Tongue (tissue), 3 donors: ENCODE measurements at places on chromosomes 1 and 21.

- DNase-seq = peak; percentile 42
Measured at GRCh38 chr1:237042892-237043576, 1.1 kb downstream of the RYR2 start.

- DNase-seq = no peak
Measured at GRCh38 chr1:76444773-76445172, 370.2 kb downstream of the ST6GALNAC3 start.

DNA sequence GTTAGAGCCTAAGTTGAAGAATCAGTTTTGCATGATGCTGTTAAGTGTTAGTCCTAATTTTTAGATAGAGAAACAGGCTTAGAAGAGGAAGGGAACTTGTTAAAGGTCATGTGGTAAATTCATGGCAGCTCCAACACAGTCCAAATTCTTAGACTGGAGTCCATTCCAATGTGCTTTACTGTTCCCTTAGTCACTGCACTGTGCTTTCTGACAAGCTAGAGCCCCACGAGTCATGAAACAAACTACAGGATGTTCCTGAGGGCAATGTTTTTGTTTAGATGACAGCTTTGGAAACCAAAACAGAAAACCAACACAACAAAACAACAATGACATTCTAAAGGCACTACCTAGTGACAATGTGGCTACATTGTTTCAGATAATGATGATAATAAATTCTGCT lies 23.1 kb upstream of the RGS4 start:
- no peak for DNase-seq

DNA sequence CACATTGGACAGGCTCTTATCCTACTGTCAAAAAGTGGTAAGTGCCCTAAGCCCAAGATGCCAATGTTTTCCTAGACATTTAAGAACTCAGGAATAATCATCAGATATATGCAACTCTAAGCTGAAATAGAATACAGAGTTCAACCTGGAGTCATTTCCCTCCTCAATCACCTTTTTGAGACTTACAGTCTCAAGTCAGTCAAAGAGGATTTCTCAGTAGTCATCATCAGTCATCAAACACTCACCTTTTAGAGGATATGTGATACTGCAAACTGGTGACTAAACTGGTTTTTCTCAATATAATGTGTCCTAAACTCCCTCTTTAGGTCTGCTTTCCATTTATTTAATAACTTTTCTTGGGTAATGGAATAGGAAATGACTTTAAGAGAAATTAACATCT lies 145.3 kb upstream of the ADAMTS5 start:
- no peak for DNase-seq

- no peak for DNase-seq
Measured at GRCh38 chr1:195019385-195019784, 1588.9 kb downstream of the KCNT2 start.

- DNase-seq = peak; percentile 82
Measured at GRCh38 chr1:147892731-147893214, 9.8 kb upstream of the GJA8 start.

DNA sequence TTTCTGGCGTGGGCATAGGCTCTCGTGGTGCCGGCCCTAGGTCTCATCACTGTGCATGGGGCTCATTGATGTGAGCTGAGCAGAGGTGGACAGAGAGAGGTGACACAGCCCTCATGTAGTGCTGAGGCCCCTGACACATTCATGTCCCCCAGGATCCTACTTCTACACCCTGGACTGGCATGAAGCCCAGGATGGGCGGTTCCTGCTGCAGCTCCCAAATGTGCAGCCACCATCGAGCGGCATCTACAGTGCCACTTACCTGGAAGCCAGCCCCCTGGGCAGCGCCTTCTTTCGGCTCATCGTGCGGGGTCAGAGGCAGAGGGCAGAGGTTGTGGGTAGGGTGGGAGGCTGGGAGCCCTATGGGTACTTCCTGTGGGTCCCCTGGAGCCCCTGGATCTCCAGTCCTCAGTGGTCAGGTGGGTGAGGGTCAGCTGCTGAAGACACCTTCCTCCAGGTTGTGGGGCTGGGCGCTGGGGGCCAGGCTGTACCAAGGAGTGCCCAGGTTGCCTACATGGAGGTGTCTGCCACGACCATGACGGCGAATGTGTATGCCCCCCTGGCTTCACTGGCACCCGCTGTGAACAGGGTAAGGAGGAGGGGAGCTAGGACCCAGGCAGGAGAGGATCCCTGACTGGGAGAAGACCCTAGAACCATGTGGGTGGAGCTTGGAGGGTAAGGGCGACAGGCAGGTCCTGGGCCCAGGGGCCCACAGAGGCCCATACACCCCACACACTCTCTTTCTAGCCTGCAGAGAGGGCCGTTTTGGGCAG lies 6.1 kb downstream of the TIE1 start:
- no peak for DNase-seq

DNA sequence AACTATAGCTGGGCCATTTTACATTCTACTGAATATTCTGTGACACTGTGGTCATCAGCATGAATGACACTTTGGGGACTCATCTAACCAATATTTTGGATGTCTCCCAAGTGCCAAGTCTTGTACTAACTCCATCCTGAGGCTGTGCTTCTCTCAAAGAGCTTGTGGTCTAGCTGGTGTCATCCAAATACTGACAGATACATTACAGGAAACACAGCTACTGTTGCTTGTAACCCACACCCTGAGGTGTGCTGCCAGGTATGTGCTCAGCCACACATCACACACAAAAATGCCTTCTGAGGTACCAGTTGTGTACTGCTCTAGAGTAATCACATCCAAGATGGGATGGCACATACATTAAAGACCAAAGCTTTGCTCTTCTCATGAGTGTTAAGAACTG lies 81.6 kb downstream of the ST6GALNAC5 start:
- no peak for DNase-seq

DNA sequence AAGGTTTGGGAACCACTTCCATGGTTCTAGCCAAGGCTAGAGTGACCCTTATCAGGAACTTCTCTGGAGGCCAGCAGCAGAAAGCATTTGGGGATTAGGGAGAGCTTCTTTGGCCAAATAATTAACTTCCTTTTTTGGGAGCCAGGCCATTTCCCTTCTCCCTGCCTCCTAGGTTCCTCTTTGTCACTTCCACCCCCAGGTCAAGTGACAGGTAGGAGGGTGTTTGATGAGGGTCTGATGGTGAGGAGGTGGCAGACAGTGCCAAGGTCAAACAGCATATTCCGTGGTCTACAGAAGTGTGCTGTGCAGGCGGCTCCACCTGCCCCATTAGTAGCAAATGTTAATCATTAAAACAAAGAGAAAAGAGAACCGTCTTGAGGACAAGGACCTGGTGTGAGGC lies 1.9 kb upstream of the KCNA10 start:
- DNase-seq = no peak

GRCh38 chr1:154855186-154855851 lies 14.8 kb downstream of the KCNN3 start:
- no peak for DNase-seq

GRCh38 chr1:112957133-112957812 lies 1.3 kb upstream of the SLC16A1 start:
- DNase-seq = peak; percentile 47

GRCh38 chr1:217534566-217534965 lies 96.3 kb downstream of the GPATCH2 start:
- DNase-seq = no peak

- DNase-seq = no peak
Measured at GRCh38 chr1:233088613-233089012, 138.2 kb downstream of the NTPCR start.

DNA sequence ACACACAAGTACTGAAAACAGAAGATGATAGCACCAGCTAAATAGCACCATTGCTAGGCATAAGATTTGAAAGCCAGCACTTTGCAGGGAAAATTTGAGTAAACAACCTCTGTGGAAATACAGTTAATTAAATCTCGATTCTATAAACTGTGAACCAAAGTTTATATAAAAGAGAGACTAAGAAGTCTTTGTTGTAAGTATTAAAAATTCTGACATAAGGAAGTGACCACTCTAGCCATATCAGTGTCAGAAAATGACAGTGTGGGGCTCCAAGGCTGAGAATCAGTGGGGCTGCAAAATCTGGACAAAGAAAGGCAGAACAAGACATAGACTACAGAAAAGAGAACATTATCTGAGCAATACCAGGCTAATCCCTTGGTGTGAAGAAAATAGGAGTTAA lies 292.2 kb downstream of the ST6GALNAC3 start:
- DNase-seq = no peak

DNA sequence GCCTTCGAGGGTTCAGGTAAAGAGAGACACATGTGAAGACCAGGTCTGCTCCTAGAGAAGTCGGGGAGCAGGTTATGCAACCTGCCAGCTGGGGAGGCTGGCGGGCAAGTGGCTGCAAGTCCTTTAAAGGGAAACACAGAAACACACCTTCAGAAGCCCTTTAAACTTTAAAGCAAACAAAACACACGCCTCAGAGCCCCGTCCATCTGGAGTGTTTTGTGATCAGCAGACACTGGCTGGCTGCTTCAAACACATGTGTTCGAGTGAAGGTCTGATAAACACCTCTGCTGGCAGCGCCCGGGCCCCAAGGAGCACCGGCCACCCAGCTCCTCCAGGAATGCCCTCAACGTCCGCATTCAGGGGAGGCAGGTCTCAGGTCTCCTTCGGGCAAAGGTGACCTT lies 15.2 kb downstream of the RIPK4 start:
- DNase-seq = peak; percentile 80
